NCI-H1092 (cell line): ENCODE measurements at places on chromosomes 12 and 14.

- no peak for DNase-seq
These were observed 117.7 kb downstream of the GLT1D1 start for GRCh38 chr12:128970941-128971340.

GRCh38 chr14:50344116-50344775 is 32.1 kb downstream of the DMAC2L start:
- DNase-seq, result no peak

GRCh38 chr14:105508601-105509000 is 17.6 kb downstream of the TEDC1 start:
- no peak for DNase-seq

DNA sequence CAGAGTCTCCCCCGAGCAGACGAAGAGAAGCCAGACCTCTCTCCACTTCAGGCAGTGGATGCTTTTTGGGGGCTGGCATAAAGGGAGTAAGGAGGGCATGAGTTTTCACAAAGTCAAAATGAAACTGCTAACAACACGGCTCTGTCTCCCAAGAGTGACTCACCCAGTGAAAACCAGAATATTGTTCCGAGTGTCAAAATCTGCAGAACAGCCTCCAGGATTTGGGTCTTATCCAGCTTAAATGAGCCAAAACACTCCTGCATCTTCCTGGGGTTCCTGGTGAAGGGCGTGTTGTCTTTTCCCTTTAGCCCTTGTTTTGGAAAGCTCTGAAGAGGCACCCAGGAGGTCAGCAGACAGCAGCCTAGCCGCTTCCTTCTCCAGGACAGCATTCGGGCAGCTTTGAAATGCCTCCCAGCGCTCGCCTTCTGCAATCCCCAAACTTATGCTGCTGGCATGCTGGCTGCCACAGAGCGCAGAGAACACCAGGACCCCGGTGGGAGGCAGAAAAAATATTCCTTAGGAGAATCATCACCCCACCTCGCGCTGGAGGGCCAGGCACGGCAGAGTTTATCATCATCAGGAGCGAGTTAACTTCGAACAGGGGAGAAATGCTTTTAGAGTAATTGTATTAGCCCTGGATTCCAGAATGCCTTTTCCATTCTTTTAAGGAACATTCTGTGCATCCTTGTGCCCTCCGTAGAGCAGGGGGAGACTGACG is 117.7 kb upstream of the NCOR2 start:
- DNase-seq, result no peak

DNA sequence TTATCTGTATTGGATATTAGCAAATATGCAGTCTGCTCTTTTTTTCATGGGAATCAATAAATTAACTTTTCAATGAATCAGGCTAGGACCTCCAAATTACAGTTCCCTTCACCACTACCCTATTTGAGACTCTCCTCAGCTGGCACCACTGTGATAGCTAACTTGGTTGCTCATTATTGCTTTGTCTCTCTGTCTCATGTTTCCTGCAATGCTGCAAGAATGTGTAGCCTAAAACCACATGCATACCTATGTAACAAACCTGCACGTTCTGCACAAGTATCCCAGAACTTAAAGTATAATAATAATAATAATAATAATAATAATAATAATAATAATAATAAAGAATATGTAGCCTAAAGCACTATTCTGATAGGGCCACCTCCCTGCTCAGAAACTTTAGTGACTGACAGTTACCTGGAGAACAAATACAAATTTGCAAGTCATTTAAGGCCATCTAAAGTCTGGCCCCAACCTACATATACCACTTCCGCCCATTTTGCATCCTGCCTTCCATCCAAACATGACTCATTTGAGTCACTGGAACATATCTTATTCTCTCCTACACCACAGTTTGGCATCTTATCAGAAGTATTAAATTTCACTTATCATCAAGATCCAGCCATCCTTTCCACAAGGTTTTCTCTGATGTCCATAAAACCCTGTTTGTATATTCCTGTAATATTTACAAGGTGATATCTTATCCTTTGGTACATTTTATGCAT is 215.1 kb downstream of the LRRK2 start:
- no peak for DNase-seq

- DNase-seq, result no peak
These were observed 9.6 kb upstream of the CCER1 start for GRCh38 chr12:90964616-90965015.

DNA sequence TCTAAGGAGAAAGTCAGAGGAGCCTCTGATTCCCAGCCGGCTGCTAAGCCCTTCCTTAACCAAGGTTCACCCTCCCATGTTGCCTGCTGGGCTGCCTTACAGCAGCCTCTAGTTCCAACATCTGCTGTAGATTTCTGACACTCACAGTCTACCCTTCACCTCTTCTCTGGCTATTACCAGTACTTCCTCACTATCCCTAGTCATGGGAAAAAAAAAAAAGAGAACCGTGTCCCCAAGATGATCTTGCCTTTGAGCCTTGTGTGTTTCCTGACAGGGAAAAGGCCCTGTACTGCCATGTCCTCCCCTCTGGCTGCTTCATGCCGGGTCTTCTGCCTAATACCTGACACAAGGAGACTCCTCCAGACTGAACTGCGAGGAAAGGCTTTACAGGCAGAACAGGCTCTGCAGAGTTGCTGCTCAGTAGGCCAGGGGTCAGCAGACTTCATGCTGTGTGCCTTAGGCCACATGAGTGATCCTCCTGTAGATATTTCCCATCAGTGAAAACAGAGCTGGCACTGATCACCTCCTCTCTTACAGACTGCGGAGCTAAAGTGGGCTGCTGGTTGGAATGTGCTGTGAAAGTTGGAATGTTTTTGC is 46.8 kb downstream of the PRKCH start:
- no peak for DNase-seq

- DNase-seq, result no peak
These were observed 22.5 kb downstream of the PDE3A start for GRCh38 chr12:20390846-20391245.

DNA sequence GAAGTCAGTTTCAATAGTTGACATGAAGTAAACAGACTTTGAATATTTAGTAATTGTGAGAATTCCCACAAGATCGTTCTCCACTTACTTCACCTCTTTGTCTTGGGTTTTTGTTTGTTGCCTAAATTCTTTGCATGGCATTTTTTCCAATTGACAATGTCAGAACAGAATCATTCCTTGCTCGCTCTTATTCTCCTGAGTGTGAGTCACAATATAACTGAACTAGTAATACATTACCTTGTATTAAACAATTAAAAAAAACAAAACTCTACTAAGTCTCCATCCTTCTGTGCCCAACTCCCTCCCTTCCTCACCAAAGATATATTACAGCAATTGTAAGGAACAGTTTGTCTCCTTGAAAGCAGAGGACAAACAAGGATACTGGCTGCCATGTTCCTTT is 638.8 kb upstream of the NOVA1 start:
- DNase-seq, result no peak

GRCh38 chr14:78363008-78363407 is 192.8 kb downstream of the NRXN3 start:
- DNase-seq, result no peak

DNA sequence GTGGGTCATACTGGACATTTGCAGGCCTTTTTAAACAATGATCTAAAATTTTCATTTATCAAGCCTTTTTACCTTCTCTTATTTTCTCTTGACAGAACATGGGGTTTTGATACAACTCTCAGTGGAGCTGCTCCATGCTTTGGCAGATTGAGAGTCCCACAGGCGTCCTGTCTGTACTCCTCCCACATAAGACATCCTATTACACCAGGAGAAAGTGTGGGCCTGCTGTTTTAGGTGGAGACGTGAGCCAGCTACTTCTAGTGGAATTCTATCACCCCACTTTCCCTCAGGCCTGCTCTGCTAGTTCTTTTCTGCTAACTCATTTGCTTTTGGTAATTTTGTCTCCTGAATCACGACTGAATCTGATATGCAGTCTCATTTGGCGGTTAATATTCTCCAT is 33.5 kb upstream of the NRXN3 start:
- no peak for DNase-seq

DNA sequence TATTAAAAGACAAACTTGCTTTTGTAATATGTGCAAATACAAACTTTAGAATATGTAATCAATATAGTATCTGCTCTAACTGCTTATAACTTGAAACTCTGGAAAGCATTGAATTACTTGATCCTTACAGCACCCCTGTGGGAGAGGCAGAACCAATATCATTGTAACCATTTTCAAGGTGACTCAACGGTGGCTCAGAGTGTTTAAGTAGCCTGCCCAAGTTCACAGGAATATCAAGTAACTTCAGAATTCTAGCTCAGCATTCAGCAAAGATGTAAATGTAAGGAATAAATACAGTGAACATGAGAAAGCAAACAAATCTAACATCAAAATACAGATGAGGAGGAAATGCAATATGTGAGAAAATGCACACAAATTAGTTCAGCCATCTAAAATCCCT is 264.6 kb downstream of the NELL2 start:
- DNase-seq, result no peak

GRCh38 chr12:68885381-68885780 is 47.6 kb downstream of the CPM start:
- no peak for DNase-seq

DNA sequence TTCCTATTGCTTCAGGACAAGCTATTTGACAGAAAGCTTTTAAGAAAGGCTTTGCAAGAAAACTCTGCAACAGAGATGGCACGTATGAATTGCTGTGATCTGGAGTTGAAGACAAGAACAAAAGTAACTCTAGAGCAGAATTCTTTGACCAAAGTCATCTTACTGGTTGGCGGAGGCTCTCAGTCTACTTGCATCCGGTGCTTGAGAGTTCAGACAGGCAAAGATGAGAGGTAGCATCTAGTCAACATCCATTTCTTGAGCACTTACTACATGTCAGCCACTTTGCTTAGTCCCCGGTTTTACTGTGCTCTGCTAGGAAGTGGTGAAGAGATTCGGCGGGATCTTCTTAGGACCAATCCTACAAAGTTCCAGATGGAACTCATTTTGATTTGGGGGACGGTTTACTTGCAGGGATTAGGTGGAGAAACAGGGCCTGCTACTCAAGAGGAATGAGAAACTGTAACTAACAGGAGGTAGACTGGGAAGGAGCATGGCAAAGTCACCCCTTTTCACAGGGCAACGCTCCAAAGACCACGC is 404 bp upstream of the CCDC91 start:
- DNase-seq, result no peak

GRCh38 chr14:69941768-69942742 is 62.8 kb downstream of the SMOC1 start:
- DNase-seq, result no peak

DNA sequence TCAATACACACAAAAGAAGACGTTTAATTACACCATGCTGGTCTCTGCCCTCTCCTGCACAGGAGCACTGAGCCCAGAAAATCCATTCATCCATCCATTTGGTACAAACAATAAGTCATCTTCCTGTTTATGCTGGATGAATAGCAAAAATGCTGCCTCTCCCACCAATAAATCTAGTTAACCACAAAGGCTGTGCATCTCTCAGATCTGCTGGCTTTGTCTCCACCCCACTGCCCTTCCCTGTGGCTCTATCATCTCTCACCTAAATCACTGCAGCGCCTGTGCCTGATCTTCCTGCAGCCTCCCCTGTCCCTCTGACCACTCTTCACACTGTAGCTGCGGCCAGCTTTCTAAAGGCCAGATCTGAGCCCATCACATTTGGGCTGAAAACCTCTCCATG is 72.9 kb upstream of the DDX11 start:
- DNase-seq, result no peak

DNA sequence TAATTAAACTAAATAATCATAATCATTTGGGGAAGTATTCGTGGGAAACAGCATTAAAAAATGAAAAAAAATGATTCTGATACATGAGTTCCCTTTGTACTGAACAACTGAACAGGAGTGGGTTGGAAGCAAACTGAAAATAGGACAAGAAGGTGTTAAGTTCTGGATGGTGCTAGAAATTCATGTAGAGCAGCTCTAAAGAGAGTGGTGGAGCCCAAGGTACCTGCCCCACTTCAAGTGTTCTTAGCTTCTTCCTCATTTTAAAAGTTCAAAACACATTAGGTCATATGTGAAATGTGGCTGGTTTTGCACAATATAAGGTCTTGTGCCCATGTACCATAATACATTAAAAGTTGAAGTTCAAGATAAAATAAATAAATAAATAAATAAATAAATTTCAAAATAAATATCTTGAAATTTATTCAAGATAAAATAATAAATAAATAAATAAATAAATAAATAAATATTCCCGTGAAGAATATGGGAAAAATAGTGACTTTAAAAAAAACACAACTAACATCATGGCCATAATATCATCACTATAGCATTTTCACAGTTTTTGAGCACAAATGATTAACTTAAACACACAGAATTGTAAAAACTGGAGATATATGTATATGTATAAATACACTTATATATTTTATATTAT is 191.5 kb upstream of the PRKD1 start:
- no peak for DNase-seq

DNA sequence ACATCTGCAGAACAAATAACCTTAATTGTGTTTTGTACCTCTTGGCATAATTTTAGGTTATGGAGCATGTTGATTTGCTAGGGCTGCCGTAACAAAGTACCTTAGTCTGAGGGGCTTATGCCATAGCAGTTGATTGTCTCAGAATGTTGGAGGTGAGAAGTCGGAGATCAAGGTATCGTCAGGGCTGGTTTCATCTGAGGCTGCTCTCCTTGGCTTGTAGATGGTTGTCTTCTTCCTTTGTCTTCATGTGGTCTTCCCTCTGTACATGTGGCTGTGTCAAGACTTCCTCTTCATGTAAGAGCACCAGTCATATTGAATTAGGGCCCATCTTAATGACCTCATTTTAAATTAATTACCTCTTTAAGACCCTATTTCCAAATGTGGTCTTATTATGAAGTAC is 64.4 kb upstream of the PTHLH start:
- no peak for DNase-seq

- no peak for DNase-seq
These were observed 108.5 kb upstream of the FKBP4 start for GRCh38 chr12:2686280-2686646.

DNA sequence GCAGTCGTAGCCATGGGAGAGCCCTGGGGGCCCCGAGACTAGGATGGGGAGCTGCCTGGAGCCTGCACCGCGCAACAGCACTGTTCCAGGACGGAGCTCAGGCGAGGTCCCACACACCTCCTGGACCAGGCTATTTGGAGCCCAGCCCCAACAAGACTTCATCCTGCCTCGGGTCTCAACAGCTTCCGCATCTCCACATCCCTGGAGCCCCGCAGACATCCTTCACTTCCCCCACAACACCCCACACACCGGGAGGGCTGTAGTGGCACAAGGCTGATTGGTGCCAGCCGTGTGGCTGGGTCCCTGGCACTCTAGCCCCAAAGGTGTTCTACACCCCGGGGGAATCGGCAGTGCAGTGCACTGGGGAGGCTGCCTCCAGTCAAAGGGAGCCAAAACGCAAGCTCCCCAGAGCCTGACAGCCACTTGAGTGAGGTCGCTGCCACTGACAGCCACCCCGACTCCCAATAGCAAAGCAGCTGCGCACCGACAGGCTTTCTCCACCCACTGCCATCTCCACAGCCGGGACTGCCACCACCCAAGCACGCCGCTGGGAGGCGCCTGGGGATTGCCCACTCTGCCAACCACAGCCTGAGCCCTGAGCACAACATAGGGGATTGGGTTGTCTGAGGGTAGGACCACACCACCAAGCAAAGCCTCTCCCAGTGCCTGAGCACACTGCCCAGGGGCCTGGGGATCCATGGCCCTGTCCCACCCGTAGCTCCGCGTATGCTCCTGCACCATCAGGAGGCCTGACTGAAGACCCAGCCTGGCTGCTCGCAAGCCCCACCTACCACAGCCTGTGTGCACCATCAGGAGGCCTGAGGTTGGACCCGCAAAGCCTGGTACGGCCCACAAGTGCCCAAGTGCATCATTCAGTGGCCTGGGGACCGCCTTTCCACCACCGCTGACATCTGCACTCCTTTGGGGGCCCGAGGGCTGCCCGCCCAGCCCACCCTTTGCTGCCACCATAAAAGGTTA is 13.2 kb upstream of the KLRF1 start:
- DNase-seq, result no peak

- peak; percentile 32 for DNase-seq
These were observed 63.1 kb downstream of the ARL6IP4 start for GRCh38 chr12:123043536-123044001.
